ENCODE measurements at places on chromosomes 6 and 20.

DNA sequence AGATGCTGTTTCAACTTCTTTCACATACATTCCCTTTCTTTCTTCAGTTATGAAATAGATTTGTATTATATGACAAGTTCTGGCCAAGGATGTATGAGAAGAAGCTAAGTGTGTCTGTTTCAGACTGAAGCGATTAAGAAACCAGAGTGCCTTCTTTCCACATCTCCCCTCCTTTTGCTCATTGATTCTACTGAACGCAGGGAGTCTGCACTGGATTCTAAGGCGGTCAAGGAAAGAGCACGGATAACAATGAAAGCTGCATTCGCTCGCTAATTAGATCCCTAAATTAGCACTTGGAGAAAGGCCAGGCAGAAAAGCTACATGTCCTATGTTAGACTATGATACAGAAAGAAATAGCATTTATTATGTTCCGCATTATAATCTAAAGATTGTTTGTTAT lies 267.7 kb downstream of the HAO1 start:
- no peak for DNase-seq

GRCh38 chr20:19598117-19598850 lies 159.8 kb upstream of the RIN2 start:
- no peak for DNase-seq

GRCh38 chr20:32487381-32487780 lies 97.8 kb downstream of the NOL4L start:
- no peak for DNase-seq

DNA sequence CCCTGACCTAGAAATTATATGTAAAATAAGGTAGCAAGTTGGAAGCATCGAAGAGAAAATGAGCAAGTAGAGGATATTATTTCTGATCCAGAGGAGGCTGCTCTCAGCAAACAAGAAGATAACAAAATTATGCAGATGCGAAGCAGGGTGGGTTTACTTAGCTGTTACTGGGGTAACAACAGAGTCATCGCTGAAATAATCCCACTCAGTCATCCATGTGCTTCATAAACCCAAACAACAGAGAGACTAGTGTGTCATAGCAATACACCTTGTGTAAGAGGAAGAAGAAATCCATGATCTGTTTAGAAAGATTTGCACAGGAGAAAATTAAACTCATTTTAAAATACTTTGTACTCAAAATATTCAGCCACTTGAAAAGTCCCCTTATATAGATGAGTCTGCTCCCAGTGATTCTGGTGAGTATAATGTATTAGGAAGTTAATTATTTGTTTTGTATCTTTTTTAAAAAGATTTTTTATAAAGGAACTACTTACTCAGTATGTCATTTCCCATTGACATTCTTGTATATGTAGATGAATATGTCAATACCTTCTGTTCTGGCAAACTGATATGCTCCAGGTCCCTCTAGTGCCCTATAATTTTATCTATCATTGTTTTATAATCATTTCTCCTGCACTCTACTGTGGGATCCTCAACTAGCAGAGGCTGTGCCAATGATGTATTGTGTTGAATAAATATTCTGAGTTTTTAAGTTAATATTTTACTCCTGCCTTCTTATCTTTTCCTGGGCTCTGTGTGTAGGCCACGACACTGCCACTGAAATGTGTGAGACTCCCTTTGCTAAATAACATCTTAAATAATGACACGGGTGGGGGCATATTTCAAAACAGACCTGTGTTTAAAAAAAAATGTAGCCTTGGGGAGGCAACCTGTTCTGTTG lies 8.6 kb upstream of the HIVEP2 start:
- no peak for DNase-seq

DNA sequence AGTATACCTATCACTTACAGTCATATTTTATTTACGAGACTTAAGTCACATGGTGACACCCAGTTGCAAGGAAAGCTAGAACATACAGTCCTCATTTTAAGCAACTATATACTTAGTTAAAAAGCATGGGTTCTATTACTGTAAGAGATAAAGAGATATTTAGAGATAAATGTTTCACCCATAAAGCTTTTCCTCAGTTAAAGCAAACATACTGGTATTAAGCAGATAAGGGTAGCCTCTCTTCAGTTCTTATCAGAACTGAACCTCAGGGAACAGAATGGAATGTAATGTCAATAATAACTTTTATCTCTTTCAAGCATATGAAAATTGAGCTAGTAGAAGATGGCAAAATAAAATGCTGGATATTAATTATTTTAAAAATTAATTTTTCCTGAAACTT lies 9.9 kb upstream of the ASCC3 start:
- no peak for DNase-seq

Data from activated CD8-positive, alpha-beta T cell treated with anti-CD3 and anti-CD28 coated beads, Interleukin-2, amount 10 ng/mL, durations not matched to agents 7 days and 5 days (primary cell).